WTC11 (cell line): ENCODE measurements at places on chromosomes 12 and 14.

DNA sequence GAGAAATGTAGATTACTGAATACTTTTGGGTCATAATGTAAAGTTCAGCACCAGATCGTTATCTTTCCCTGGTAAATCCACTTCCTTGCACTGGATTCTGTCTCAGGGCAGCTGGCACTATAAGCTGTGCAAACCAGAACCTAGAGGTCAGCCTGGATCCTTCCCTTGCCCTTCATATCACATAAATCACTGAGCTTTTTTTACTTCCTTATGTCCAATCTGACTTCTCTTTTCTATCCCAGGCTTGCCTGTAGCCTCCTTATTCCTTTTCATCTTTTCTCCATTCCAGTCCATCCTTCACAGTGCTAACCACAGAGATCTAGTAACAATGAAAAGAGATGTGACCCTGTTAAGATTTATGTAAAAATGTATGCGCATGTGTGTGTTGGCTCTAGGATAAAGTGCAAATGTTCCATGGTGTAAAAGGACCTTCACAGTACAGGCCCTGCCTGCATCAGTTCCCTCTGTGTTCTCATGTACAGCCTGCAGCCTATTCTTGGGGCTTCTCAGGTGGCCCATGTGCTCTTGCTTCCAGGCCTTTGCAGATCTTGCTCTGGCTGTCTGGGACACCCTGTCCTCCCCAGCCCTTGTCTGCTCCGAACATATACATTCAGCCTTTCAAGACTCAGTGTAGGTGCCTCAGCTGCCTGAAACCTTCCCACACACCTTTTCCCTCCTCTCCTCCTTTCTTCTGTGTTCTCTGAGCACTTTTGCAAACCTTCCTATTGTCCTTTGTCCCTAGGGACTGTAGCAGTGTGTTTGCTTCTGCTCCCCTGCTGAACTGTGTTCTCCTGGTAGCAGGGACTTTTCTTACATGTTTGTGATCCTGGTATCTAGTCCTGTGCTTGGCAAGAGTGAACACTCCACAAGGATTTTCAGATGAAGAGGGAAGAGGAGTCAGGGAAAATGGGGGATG lies 30.0 kb downstream of the PELI2 start:
- DNase-seq = no peak

GRCh38 chr12:94807951-94808350 lies 157.6 kb upstream of the TMCC3 start:
- DNase-seq = no peak

GRCh38 chr14:63204407-63205043 lies at the start of gene RHOJ:
TSS of gene RHOJ (plus strand) at chr14:63204443. CDS start at chr14:63204870, 427 bp downstream.
- peak; percentile 26 for DNase-seq

DNA sequence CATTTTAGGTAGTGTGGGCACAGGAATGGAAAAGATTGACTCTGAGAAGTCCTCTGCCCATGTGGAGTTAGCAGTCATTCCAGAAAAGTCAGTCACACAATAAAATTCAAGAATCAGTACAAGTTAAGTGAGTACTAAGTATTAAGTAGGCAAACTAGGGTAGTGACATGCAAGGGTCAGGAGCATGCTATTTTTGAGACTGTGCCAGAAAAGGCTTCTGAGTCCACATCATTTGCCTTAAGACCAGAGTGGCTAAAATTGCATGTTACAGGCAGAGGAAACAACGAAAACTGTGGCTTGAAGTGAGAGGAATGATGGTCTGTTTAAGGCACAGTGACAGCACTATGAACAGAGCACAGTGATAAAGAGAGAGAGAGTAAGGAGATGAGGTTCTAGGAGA lies 108.9 kb downstream of the SLC6A15 start:
- DNase-seq = no peak

DNA sequence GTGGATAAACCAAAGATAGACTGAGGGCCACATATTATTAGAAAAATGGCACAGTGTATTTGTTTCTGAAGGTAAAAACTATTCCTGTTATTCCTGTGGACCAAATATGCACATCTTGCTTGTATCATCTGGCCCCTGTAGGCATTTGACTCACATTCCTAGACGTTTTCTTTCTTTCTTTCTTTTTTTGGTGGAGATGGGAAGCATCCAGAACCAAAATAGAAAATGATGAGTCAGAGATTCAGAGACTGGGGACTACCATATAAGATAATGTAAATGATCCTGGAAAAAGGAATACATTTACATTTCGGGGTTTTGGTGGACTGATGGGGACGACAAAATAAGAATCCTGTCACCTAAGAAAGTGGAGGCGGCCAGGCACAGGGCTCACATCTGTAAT lies 24.2 kb downstream of the TRIM9 start:
- no peak for DNase-seq

DNA sequence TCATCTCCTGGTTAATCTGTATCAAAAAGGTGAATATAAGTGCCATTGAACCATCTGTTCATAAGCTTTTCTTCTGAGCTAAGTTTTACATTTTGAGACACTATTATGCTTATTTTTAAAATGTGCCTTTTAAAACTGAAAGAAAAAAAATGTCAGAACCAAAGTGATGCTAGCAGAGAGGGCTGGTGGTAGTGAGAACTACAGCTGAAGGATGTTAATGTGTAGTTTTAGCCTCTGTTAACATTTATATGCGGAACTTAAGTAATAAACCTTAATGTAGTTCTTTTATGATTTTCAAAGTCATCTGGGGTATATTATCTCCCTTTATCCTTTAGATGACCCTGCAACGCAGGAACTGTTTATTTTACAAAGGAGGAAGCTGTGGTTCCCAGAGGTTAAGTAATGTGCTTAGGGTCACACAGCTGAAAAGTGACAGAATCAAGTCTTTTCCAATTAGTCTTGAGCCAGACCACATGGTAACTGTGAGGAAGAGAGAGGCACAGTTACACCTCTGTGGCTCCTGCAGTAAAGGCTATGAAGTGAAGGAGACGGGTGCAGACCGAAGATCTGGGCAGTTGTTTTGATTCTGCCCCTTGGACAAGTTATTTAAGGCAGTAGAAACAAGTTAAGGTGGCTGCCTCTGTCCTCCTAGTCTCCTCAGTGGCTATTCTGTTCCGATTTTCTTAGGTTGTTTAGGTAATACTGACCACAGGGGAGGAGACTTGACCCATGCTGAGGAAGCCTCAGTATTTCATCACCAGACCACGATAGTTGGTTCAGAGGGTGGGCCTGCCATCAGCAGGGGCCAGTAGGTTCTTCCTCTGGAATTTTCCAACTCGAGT lies 23.9 kb downstream of the GNG2 start:
- no peak for DNase-seq
